ENCODE measurements at places on chromosomes 4 and X. TPM values are rescaled to one million over a fixed set of nuclear protein-coding genes. Genes with fewer than 3 reads are reported as not detected.

LRP2BP gene
- 0.34 TPM for total RNA-seq

HTR2C gene
- total RNA-seq, result not detected

FRAS1 gene
- total RNA-seq, result 1.7 TPM

TMEM271 gene
- not detected for total RNA-seq

PLXNB3 gene
- total RNA-seq, result 14.1 TPM

PHEX gene
- total RNA-seq, result 0.37 TPM

SMIM10 gene
- 2.6 TPM for total RNA-seq

NAP1L2 gene
- total RNA-seq, result 2.2 TPM

TMSB15C gene
- 4.3 TPM for total RNA-seq

- DNase-seq, result no peak
Measured at GRCh38 chrX:53422861-53423306, at the start of gene RIBC1. RIBC1 (plus strand) TSS chrX:53422873; CDS start chrX:53426277, 3,404 bp downstream.

GRCh38 chrX:132592880-132593279 is 104.0 kb upstream of the MBNL3 start:
- peak; percentile 32 for DNase-seq

DNA sequence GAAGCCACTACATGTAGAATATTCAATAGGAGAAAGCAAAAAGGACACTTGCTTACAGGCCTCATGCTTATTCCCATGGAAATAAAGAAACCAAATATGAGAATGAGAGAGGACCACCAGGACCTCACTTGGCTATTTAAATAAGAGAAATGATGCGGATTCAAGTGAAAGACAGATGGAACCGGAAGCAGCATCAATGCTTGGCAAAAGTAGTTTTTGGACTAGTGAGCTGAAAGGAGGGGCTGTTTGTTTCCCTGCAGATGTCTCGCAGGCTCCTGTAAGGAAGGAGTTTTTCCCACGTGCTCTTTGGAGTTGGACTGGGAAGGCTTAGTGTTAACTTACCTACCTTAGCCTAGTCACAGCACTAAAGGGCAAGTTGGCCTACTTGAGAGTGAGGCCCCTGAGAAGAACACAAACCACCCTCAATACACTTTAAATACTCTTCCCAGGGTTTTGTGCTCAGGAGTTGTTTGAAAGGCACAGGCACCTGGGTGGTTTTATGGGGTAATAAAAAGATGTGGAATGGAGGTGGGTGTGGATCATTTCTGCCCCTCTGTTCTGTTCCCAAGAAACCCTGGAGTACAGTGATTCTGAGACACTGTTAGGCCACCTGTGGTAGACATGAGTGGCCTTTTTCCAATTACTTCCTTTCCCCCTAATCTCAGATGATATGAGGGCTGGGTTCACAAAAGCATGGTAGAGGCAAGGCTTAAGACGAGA is 113.3 kb upstream of the C1GALT1C1 start:
- DNase-seq, result no peak

DNA sequence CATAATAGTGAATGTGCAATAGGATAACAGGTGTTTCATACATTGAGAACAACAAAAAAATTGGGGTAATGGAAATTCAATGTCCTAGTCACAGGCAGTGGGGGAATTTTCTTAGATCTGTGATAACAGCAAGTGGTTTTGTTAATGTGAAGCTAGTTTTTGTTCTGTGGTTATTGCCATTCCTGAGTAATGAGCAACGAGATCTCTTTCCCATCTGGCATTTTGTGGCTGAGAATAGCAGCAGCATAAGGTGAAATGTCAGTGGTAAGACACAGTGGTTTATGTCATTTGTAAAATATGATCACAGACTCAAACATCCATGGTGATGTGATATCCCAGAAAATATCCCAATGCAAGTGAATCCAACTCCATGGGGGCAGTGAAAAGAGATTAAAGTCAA is 497.5 kb downstream of the KCNIP4 start:
- no peak for DNase-seq

DNA sequence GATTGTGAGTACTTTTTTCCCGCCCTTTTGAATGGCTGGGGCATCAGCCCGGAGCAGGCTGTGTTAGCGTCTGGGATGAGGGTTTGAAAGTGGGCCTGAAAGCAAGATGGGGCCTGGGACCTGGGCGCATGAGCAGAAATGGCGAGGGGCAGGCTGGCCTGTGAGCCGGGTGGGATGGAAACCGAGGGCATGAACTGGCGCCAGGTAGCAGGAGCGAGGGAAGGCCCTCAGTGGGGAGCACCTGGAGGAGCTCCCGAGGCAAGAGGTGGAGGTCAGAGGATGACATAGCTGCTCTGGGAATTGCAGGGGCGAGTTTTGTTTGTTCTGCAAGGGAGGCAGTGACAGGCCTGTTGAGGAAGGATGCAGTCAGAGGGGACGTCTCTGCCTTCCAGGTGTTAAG is 68.6 kb downstream of the RGS12 start:
- no peak for DNase-seq

DNA sequence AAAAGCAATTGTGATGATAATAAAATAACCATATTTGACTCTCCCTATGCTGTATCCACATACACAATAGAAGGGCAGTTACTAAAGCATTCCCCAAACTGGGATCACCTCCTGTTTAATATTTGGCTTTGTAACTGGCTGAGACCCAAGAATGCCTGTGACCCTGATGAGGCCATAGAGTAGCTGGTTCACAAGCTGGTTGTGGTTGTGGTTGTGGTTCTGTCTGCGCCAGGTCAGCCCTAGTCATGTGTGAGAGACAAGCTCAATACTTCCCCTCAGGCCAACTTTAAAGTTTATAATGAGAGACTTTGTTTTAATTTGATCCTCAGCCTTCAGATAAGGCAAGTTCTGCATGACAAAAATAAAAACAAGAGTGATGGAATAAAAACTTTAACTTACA is 209.9 kb downstream of the PARM1 start:
- DNase-seq, result no peak

DNA sequence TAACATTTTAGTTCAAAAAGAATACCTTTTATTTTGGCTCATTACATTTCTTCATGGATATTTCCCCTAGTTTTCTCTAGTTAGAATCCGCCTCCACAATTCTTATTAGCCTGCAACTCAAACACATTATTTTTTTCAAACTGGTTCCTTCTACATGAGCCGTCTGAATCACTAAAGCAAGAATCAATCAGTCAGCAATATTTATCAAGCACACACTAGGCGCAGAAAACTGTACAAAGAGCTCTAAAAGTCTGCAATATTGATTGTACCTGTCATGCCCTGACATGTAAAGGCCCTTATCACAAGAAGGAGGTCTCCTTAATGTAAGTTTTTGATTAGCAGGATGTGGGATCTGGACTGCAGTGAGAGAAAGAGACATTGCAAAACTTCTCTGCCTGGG is 94.8 kb upstream of the CENPE start:
- DNase-seq, result no peak

GRCh38 chr4:46819095-46819494 is 90.0 kb downstream of the COX7B2 start:
- DNase-seq, result no peak

GRCh38 chrX:12992544-12993118 is 17.7 kb downstream of the TMSB4X start:
- no peak for DNase-seq

DNA sequence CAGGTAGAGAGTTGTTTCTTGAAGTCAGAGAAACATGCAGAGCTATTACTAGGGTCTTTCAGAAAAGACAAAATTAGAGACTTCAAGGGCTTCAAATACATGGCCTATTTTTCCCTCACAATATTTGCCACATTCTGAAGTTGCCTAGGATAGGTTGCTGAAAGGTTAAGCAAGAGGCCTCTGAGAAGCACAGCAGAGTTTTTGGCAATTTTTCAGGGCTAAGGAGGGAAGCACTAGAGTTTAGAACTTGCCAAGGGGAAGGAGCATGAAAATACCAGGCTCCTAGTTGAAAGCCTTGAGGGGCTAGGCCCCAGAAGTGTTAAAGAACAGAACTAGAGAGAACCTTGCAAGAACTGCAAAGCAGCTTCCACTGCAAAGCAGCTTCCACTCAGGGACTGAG is 86.4 kb downstream of the ANAPC10 start:
- no peak for DNase-seq

GRCh38 chr4:163527172-163527571 is 32.7 kb downstream of the TMA16 start:
- peak; percentile 17 for DNase-seq

DNA sequence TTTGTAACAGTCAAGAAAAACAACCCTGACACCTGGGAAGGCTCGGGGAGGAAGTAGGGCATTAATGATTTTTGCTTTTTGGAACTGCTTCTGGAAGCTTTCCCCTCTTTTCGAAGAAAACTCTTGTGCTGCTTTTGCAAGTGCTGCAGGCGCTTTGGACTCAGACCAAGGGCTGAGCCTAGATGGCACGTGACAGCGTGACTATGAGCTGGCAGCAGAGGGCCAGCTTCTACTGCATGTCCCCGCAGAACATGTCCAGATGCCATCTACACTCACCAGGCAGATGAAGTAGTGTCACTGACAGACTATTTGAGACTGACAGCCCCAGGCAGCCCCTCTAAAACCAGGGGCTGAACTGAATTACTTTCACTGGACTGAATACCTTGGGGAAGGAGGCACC is 6.2 kb downstream of the NR0B1 start:
- no peak for DNase-seq

DNA sequence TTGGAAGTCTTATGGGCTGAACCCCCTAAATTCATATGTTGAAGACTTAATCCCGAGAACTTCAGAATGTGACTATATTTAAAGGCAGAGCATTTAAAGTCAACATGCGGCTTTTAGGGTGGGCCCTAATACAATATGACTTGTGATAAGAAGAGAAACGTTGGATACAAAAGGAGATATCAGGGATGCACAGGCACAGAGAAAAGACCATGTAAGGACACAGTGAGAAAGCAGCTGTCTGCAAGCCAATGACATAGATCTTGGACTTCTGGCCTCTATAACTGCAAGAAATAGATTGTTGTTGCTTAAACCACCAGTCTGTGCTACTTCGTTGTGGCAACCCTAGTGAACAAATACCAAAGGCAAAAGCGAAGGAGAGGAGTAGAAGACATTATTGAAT is 42.2 kb downstream of the GABRG1 start:
- no peak for DNase-seq

DNA sequence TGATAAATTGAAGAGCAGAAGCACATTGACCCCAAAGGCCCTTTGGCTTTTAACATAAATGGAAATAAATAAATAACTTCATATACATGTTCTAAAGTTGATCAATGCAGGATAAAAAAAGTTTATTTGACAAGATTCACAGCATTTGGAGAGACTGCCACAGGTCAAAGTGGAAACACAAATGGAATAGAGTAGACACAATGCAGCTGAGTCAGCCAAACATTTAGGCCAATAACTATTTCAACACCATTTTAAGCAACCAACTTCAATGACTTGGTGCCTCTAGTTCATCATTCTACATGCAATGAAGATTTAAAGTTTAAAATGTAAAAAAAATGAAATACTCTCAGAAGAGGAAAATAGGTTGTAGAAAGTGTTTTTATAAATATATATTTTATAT is 365.2 kb downstream of the FAT4 start:
- no peak for DNase-seq

GRCh38 chr4:129578336-129578735 is 482.4 kb downstream of the C4orf33 start:
- DNase-seq, result peak; percentile 15

DNA sequence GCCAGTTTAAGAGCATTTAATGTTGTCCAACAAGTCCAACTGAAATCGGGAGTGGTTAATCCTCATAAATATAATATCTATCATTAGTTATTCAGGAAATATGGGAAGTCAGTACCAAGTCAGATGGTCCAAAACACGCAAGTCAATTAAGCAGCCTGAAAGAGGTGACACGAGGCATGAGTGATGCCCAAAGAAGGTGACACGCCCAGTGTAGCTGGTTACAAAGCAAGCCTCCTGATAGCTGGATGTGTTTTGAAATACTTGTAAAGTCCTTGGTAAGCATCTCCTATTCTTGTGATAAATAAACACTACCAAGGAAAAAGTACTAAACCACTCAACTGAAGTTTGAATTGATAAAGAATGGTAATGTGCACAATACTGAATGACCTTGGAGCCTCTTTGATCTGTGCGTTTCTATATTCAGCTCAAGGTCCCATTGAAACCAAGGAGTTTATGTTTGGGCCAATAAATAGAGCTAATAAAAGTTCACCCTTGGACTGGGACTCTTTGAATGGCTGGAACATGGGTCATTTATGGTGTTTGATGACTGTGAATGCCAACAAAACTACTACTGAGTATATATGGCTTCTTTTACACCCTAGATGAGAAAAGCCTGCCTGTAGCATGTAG is 93.2 kb upstream of the KLF3 start:
- DNase-seq, result no peak

DNA sequence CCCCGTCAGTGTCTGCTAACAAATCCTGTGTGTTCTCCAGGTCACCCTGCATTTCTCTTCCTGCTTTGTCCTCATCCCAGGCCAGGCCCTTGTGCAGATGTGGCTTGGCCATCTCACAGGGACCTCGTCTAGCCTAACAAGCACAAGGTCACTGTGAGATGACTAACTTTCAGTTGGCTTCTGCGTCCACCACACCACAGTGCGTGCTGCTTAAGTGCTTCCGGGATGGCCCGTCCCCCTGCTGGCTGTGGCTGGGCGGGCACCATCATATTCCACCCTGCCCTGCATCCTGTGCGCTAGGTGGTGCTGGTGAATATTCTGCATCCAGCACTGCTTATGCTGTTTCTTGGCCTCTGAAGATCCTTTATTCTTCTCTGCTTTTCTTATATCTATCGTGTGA is 33.8 kb downstream of the RBBP7 start:
- DNase-seq, result peak; percentile 75

DNA sequence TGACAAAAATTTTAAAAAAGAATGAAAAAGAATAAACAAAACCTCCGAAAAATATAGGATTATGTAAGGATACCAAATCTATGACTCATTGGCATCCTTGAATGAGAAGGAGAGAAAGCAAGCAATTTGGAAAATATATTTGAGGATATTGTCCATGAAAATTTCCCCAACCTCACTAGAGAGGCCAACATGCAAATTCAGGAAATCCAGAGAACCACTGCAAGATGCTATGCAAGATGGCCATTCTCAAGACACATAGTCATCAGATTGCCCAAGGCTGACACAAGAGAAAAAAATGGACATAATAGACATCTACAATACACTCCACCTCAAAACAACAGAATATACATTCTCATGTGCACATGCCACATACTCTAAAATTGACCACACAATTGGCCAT is 135.9 kb upstream of the SPANXB1 start:
- DNase-seq, result no peak

DNA sequence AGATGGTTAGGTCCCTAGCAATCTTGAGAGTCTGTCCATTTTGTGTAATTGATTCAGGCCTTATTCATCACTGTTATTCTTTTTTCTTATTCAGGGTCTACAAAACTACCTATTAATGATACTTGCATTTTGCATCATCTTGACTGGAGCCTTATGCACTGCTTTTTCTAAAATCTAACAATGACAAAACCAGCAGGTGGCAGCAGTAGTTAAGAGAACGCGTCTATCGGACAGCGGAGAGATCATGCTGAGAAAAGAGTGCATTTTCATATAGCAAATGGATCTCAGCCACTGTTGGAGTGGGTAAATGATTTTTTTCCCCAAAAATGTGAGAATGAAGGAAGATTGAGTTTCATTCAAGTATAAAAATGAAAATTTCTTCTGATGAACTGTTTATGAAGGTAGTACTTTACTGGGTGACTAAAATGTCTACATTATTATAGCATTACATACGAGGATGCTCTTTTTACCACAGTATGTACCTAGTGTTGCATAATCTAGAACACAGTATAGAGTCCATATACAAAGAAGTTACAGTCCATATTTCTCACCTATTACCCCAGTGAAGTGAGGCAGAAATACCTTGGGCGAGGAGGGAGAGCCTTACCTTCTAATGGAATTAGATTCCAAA is 43.2 kb downstream of the TMEM144 start:
- peak; percentile 75 for DNase-seq

GRCh38 chrX:106874075-106874474 is 29.1 kb downstream of the RIPPLY1 start:
- peak; percentile 45 for DNase-seq

GRCh38 chr4:76626686-76627465 is 191.8 kb downstream of the SHROOM3 start:
- DNase-seq, result peak; percentile 48
